Endothelial cell of umbilical vein (primary cell): ENCODE measurements at places on chromosomes 12 and 14. TPM values are rescaled to one million over a fixed set of nuclear protein-coding genes. Genes with fewer than 3 reads are reported as not detected.
A peak's percentile ranks its signal among the peaks of the same experiment; 100 is the strongest.

DNA sequence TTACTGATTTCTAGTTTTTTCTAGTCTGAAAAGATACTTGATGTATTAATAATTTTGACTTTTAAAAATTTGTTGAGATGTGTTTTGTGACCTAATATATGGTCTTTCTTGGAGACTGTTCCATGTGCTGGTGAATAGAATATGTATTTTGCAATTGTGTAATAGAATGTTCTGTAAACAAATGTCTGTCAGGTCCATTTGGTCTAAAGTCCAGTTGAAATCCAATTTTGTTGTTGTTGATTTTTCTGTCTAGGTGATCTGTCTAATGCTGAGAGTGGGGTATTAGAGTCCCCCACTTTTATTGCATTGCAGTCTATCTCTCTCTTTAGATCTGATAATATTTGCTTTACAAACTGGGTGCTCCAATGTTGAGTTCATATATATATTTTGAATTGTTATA lies 175.8 kb downstream of the RPAP3 start:
- no peak for DNase-seq

DNA sequence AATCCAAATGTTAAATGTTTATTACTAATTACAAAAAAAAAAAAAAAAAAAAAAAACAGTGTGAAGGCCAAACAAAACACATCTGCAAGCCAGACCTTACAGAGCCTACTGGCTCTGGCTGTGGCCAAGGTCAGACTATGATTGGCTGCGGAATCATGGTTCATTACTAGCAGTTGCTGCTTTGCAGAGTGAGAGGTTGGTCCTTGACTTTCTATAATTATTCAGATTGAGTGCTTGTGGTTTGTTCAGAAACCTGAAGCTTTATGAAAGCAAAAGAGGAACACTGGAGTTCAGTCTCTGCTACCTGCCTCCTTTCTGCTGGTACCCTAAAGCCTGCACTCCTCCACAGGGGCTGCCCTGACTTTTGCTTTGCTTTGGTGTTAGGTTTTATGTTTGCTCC lies 550.9 kb downstream of the BCL11B start:
- no peak for DNase-seq

DNA sequence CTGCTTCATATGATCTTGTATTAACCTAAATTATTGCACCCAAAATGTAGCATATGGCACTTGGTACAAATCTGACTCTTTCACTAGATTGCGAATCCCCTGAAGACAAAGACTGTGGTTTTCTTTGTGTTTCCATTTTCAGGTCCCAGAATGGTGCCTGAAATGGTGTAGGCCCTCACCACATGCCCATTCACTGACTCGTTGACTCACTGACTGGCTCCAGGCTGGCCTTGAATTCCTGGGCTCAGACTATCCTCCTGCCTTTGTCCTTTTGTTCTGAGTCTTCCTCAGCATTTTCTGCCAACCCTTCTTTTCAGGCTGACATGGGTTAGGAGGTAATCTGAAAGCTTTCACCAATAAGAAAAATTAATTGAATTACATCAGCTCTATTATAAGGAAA lies 368.7 kb upstream of the GARIN6 start:
- no peak for DNase-seq

- DNase-seq, result no peak
These were observed 37.2 kb downstream of the LRP6 start for GRCh38 chr12:12229556-12230092.

GRCh38 chr12:23887055-23887835 lies 62.2 kb downstream of the SOX5 start:
- peak; percentile 72 for DNase-seq

DNA sequence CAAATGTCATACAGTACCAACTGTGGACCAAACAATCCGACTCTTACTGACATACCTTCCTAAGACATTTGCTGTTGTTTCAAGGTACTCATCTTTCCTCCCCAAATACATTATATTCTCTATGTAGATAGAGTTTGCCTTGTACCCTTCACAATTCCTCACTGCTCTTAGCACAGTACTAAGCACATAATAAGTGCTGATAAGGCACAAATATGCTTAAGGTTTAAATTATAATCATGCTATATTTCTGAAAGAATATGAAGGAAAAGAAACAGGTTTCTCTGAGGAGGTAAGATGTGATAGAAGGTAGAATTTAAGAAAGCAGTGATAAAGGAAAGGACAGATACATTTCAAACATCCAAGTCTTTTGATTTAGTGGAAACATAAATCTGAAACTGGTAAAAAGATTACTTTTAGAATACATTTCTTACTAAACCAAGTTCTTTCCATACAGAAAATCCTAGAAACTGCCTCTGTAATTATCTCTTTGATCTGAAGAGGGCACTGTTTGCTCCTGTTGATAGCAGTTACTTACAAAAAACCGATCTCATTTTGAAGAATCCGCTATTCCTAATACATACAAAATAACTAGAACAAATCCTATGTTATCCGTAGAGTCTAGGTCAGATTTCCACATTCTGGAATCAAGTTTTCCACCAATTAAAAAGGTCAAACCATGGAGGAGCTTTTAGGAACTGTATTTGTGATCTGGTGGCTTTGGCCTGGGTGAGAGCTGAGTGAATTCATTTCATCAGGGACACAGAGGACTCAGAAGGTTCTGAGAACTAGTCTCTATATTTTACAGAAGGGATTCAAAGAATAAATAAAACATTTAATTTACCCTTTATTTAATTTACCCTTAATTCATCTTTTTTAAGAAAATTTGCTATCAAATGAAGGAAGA lies 311.9 kb downstream of the DAD1 start:
- DNase-seq, result peak; percentile 37

DNA sequence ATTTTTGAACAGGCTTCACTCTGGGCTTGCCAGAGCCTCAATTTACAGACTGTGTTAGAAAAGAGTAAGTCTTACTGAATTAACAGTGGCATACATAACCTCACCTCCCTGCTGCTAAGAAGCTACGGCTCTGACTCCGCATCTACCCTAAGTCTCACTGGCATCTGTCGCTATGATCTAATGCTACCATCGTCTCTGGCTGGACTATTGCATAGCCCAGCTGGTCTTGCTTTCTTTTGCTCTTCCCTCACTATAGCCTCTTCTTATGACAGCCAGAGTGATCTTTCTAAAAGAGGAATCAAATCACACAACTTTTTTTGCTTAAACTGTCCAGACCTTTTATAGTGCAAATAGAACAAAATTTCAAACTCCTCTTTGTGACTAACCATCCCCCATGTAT lies 81.1 kb downstream of the SLC24A4 start:
- DNase-seq, result no peak

GON7 gene
- 11.1 and 11.5 TPM in 2 replicates for total RNA-seq
